Foreskin keratinocyte (primary cell): ENCODE measurements at places on chromosomes 1 and 21. TPM values are rescaled to one million over a fixed set of nuclear protein-coding genes. Genes with fewer than 3 reads are reported as not detected.

Gene OR2L3
- total RNA-seq, result not detected in 2 replicates

Gene C1QB
- total RNA-seq, result not detected in 2 replicates

Gene CYP4A22
- not detected in 2 replicates for total RNA-seq

Gene GJB5
- total RNA-seq, result 119 and 146 TPM in 2 replicates

Gene HIVEP3
- 0.71 and 0.78 TPM in 2 replicates for total RNA-seq

Gene OXCT2
- total RNA-seq, result 0.20 and 0.32 TPM in 2 replicates

Gene KCNA2
- not detected in 2 replicates for total RNA-seq

Gene SPRR2G
- total RNA-seq, result 2.7 and 3.1 TPM in 2 replicates

Gene S100A7
- total RNA-seq, result 0.37 TPM in 1 of 2 replicates, not detected in the other

Gene IFT25
- total RNA-seq, result 35.2 and 42.3 TPM in 2 replicates

Gene RGS13
- not detected in 2 replicates for total RNA-seq

Gene C8A
- not detected in 2 replicates for total RNA-seq

Gene CFH
- 0.46 and 1.1 TPM in 2 replicates for total RNA-seq

Gene ACADM
- total RNA-seq, result 36.3 and 37.2 TPM in 2 replicates

Gene PLEKHA6
- 4.4 and 6.0 TPM in 2 replicates for total RNA-seq

Gene CCDC181
- total RNA-seq, result not detected in 2 replicates

Gene ITPKB
- total RNA-seq, result 11.7 and 11.9 TPM in 2 replicates

Gene TMEM125
- total RNA-seq, result 1.9 and 2.3 TPM in 2 replicates

Gene VHLL
- not detected in 2 replicates for total RNA-seq

Gene CFAP126
- not detected in 2 replicates for total RNA-seq

Gene LEFTY2
- total RNA-seq, result not detected in 2 replicates

Gene GJA4
- 0.07 and 0.17 TPM in 2 replicates for total RNA-seq

Gene AMPD1
- total RNA-seq, result not detected in 2 replicates

Gene ETV3L
- total RNA-seq, result not detected in 2 replicates

Gene CAMK1G
- not detected in 2 replicates for total RNA-seq

Gene UBE2U
- total RNA-seq, result not detected in 2 replicates

Gene SLC6A9
- total RNA-seq, result 8.8 and 15.0 TPM in 2 replicates

Gene KCNA3
- not detected in 2 replicates for total RNA-seq

Gene CRP
- not detected in 2 replicates for total RNA-seq

Gene UBE4B
- total RNA-seq, result 36.2 and 37.2 TPM in 2 replicates

Gene ATP6V1G3
- total RNA-seq, result not detected in 2 replicates

Gene EPHB2
- 0.14 TPM in 1 of 2 replicates, not detected in the other for total RNA-seq

Gene ANGPTL7
- not detected in 2 replicates for total RNA-seq

Gene TRIM58
- not detected in 2 replicates for total RNA-seq

Gene CGN
- total RNA-seq, result 3.6 and 4.2 TPM in 2 replicates

Gene FAM163A
- not detected in 2 replicates for total RNA-seq

Gene FAM72A
- total RNA-seq, result 5.7 and 7.1 TPM in 2 replicates

Gene CD84
- total RNA-seq, result not detected in 2 replicates

Gene FNDC5
- not detected in 2 replicates for total RNA-seq

Gene MRPS6
- total RNA-seq, result 34.3 and 43.0 TPM in 2 replicates

Gene IGFN1
- total RNA-seq, result not detected in 2 replicates

Gene THEM4
- total RNA-seq, result 13.2 and 14.0 TPM in 2 replicates

Gene TMEM35B
- 16.2 and 18.7 TPM in 2 replicates for total RNA-seq

Gene FLG
- total RNA-seq, result 0.18 and 0.34 TPM in 2 replicates

Gene KRTAP22-2
- not detected in 2 replicates for total RNA-seq

Gene CSTB
- 49.5 and 63.0 TPM in 2 replicates for total RNA-seq

Gene SYTL1
- total RNA-seq, result 42.3 and 49.3 TPM in 2 replicates

Gene KCNJ6
- not detected in 2 replicates for total RNA-seq

Gene BGLAP
- total RNA-seq, result 0.14 and 0.34 TPM in 2 replicates

Gene FCER1G
- total RNA-seq, result 0.27 and 0.35 TPM in 2 replicates

Gene ZNF697
- 6.7 and 7.7 TPM in 2 replicates for total RNA-seq
